ENCODE measurements at places on chromosomes 7 and 10. TPM values are rescaled to one million over a fixed set of nuclear protein-coding genes. Genes with fewer than 3 reads are reported as not detected.

TACC2 gene
- total RNA-seq: not detected

AGAP4 gene
- 13.4 TPM for total RNA-seq

TAS2R3 gene
- total RNA-seq: 0.59 TPM

COL17A1 gene
- total RNA-seq: not detected

TCF7L2 gene
- total RNA-seq: 1.5 TPM

HHEX gene
- 0.31 TPM for total RNA-seq

ZNF25 gene
- 7.4 TPM for total RNA-seq

MYL10 gene
- not detected for total RNA-seq

DNA sequence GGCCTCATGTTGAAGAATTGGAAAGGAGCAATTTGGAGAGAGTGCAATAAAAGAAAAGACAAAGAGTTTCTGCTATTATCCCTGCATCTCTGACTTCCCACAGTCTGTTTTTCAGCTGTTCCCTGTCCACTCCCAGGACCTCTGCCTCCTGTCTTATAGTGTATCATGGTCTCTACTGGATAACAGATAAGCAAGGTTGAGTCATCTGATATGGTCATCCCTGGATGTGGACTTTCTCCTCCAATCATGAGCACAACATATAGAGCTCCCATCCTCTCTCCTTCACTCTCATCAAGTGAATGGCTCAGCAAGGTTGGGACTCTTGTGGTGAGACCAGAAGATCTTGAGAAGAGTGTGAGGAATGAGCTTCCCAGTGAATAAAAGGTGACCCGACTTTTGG is 123.1 kb downstream of the PLCE1 start:
- no peak for DNase-seq

- DNase-seq: no peak
These were observed 21.7 kb downstream of the RSU1 start for GRCh38 chr10:16795410-16796073.

GRCh38 chr10:110724116-110724921 is 80.2 kb downstream of the RBM20 start:
- peak; percentile 35 for DNase-seq

GRCh38 chr7:95261895-95262415 is 62.4 kb downstream of the PON1 start:
- no peak for DNase-seq

DNA sequence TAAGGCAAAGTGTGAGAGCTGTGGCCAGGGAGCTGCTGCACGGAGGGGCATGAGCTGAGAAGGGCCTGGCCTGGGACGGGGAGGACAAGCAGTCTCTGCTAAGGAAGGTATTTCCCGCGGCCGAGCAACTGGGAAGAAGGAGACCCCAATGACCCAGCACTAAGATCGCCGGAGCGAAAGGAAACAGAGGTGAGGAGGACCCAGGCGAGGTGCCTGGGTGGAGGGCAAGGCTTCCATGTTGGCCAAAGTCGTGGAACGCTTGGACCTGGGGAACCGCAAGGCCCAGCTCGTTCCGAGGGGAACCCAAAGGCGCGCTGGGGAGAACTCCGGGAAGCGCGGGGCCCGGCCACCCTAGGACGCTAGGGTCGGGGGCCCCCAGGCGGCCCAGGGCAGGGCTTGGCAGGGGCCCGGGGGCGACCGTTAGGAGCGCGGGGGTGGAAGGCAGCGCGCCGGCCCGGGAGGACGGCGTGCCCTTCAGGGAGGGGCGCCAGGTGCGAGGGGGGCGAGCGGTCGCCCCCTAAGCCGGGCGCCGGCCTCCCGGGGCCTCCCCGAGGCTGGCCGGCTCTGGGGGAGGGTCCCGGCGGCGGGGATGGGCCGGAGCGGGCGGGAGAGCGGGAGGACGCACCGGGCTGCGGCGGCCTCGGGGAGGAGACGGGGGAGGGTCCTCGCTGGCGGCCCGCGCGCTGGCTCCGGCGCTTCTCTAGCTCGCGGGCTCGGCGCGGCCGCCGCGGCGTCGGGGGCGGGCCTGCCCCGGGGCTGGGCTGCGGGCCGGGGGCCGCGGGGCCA is 545 bp downstream of the GIGYF1 start:
- no peak for DNase-seq

DNA sequence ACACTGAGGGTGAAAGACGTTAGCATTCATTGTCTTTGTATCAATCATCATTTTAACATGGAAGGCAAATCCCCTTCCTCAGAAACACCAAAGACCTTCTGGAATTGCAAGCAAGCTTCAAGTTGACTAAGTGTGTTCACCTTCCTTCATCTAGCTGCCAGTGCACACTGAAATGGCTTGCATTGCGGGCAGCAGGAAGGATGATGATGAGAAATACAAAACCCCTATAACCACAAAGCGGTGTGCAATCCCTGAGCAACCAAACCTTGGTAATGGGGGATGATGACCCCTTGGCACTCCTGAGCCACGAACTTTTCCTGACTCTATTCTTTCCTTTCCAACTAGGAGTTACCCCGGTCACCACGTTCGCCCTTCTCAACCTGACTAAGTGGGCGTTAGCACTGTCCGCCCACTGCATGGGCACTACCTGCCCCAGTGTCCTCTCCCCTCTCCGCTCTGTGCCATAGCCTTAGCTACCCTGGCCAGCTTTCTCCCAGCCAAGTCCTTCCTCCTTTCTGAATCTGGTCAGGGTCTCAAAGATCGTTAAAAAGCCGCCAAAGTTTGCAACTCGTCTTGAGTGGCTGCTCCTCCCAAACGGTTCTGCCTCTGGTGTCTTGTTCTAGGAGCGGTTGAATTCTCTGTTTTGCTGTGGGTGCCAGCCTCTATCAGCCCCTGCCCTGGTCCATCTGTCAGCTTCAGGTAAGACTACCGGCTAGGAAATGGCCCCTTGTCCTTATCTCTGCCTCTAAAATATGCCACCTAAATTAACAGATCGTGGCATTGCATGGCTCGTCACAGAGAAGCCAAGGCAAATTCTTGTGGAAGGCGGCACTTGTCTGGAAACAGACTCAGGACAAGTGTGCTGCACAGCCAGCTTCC is 586 bp upstream of the AOC1 start:
- DNase-seq: no peak

DNA sequence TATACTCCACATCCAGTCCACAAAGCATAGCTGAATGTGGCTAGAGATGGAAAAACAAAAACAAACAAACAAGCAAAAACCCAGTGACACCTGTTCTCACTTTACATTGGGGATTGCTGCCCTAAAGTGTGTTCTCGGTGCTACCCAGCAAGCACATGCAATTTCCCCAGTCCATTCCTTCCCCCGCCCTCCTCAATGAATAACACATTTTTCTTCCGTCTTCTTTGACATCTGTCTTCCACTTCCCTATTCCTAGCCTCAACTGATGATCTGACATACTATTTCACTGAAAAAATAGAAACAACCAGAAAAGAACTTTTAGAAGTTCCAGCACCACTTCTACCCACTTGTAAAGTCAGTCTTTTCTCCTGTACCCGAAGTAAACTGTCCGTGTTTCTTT is 147.1 kb downstream of the MALRD1 start:
- no peak for DNase-seq

GRCh38 chr10:129207297-129207696 is 259.7 kb upstream of the MGMT start:
- no peak for DNase-seq

GRCh38 chr7:50808282-50808888 is 25.7 kb upstream of the GRB10 start:
- DNase-seq: no peak

GRCh38 chr7:908159-908581 is 31.8 kb downstream of the GET4 start:
- no peak for DNase-seq

- peak; percentile 67 for DNase-seq
These were observed 7.2 kb downstream of the UPP1 start for GRCh38 chr7:48096273-48096672.

GRCh38 chr7:50393076-50393475 is 57.1 kb downstream of the FIGNL1 start:
- DNase-seq: peak; percentile 79

DNA sequence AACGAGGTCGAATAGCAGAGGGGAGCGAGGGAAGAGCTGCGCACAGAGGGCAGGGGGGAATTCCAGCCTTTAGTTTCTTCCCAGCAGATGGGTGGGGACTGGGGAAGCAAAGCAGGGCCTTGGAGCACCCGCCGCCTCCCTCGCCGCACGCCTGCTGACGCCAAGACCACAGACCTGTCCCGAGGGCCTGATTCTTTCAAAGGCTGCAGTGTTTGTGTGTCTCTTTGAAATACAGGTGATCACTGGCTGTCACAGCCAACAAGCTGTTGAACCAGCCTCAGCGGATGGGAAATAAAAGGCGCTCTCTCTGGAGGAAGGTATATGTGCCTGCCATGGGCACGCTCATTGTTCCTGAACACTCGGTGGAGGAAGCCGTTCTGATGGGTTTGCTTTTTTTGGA is 119.3 kb downstream of the FAM53B start:
- no peak for DNase-seq

DNA sequence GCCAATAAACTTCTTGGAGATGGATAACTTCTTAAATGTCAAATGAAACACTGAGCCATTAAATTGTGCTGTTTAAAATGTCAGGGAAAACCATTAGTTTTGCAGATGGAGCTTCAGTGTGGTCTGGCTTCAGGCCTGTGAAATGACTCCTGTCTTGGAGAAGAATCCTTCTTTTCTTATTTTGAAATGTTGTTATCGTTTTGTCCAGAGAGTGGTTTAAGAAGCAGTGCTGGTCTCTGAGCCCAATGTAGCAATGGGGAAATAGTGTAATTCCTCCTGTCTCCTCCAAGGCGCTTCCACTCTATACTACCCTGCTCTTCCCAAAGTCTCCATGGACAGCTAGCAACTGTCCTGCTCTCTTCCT is 177.6 kb downstream of the REEP3 start:
- no peak for DNase-seq

DNA sequence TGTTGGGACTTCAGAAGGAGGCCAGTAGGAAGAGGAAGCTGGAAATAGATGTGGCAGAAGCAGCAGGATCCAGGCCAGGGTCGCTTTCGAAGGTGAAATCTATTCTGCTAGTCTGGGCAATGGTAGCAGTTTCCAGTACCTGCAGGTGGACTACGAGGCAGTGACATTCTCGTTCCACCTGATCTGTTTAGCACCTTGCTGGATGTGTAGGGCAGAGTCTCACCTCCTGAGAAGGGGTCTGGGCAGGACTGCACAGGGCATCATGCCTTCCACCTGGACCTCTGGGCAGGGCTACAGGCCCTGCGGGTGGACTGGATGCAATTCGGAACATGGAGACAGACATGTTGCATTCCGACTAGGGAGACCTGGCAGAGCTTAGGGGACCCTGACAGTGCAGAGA is 254.8 kb upstream of the ZNF32 start:
- no peak for DNase-seq

DNA sequence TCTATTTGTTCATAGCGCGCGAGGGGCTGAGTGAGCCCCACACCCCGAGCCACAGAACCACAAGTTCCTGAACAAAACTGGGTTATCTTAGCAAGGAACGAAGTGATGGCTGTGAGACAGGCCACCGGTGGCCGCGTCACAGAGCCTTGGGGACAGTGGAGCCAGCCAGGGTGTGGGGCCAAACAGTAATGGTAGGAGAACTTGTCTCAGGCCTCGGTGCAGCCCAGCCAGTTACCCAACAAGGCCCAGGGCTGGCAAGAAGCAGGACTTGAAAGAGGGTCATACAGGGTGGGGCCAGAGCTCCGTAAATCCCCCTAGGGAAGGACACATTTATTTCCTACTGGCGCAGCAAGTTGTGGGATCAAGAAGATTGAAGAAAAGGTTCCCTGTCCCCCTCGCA is 39.4 kb upstream of the TNS3 start:
- no peak for DNase-seq

DNA sequence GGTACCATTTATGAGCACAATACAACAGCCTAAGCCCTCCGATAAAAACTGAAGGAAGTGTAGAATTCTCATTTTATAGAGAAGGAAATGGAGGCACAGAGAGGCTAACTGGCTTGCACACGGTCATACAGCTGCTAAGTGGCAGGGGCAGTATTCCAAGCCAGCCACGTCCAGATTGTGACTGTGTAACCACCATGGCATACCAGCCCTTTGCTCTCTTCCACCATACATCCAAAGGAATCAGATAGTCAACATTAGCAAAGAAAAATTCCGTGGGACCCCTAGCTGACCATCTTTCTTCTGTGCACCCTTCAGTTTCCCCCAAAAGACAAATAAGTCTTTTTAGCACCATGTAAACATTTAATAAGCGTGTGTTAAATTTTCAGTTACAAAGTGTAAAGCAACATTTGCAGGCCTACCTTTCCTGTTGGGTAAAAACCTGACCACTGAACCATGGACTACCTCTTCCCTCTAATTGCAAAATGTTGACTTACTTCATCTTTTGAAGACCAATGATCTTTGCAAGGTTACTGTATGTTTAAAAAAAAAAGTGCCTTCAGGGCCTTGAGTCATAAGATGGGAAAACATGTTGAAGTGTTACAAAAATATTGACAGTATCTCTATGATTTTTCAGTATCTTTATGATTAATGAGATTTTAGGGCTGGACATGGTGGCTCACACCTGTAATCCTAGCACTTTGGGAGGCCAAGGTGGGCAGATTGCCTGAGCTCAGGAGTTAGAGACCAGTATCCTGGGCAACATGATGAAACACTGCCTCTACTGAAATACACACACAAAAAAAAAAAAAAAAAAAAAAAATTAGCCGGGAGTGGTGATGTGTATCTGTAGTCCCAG is 24.3 kb upstream of the PDZD8 start:
- no peak for DNase-seq

DNA sequence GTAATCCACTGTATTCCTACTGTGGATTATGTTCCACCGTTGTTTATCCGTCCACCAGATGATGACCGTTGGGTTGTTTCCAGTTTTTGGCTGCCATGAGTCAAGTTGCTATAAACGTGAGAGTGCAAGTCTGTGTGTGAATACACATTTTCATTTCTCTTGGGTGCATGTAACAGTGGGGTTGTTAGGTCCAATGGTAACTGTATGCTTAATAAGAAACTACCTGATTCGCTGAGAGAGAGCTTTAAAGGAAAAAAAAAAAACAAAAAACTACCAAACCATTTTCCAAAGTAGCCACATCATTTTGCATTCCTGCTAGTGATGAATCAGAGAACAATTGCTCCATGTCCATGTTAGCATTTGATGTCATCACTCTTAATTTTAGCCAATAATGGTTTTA is 15.9 kb downstream of the UBN2 start:
- no peak for DNase-seq

DNA sequence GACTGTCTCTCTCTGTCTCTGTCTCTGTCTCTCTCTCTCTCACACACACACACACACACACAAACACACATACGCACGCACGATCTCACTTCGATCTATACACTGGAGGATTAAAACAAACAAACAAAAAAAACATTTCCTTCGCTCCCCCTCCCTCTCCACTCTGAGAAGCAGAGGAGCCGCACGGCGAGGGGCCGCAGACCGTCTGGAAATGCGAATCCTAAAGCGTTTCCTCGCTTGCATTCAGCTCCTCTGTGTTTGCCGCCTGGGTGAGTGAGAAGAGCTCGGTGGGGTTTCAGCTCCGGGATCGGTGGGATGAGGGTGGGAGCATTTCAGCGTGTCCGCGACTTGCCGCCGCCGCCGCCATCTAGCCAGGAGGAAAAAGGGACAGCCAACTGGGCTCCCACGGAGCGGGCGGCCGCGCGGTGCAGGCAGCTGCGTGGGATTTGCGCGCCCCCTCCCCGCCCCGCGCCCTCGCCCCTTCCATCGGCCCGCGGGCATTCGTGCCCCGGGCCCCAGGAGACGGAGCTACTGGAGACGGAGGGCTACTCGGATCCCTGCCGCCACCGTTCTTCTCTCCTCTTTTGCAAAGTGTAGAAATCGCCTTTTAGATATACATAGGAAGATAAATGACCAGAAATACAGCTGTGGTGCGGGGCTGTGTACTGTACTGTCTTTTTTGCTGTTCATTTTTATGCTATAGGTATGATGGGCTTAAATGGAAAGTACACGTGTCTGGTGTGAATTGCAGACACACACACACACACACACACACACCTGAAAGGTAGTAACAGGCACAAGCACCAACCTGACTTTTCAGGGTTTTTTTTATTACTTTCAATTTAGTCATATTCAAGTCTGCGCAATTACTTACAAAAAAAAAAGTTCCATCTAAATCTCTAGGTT is 581 bp downstream of the PTPRZ1 start:
- DNase-seq: no peak

Data from activated CD4-positive, alpha-beta memory T cell treated with anti-CD3 and anti-CD28 coated beads for 36 hours (primary cell).